ENCODE measurements at places on chromosomes 7 and 10. TPM values are rescaled to one million over a fixed set of nuclear protein-coding genes. Genes with fewer than 3 reads are reported as not detected.

Gene AS3MT
- 9.1 TPM for total RNA-seq

Gene IFIT5
- 35.4 TPM for total RNA-seq

Gene EPO
- not detected for total RNA-seq

Gene PNLIPRP2
- total RNA-seq, result not detected

Gene ICA1
- total RNA-seq, result 20.4 TPM

Measured in temporal lobe (tissue), 4 donors.